ENCODE measurements at places on chromosomes 6 and 20.

- no peak for DNase-seq
Observed at GRCh38 chr6:144063246-144063743, 32.1 kb downstream of the SF3B5 start.

DNA sequence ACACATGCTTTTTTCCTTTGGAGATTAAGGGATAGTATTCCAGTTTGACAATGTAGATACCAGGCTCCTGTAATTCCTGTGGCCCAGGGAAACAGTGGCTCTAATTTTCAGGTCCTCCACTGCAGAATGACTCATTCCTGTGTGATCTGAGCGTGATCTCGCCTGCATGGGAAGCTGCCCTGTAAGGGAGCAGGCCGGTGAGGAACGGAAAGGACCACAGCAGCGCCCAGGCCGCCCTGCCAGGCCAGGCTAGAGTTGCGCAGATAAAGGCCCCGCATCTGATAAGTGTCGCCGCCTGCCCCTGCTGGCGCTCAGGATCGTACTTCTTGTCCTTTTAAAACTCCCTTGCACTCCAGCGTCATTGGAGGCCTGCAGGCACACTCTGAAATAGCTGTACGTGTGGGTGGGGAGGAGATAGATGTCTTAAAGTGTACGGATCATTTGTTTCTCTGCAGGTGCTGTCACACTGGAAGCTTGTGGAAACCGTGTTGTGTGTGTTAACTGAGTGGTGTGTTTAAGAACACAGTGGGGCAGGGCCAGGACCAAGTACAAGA is 60.7 kb downstream of the SYNJ2 start:
- peak; percentile 79 for DNase-seq

GRCh38 chr20:5784735-5785134 is 34.5 kb downstream of the SHLD1 start:
- no peak for DNase-seq

GRCh38 chr6:157025437-157025836 is 248.3 kb downstream of the ARID1B start:
- DNase-seq, result no peak

- DNase-seq, result no peak
Observed at GRCh38 chr20:4666001-4666479, 55.7 kb upstream of the PRND start.

GRCh38 chr20:38810926-38811630 is 5.6 kb downstream of the PPP1R16B start:
- no peak for DNase-seq

DNA sequence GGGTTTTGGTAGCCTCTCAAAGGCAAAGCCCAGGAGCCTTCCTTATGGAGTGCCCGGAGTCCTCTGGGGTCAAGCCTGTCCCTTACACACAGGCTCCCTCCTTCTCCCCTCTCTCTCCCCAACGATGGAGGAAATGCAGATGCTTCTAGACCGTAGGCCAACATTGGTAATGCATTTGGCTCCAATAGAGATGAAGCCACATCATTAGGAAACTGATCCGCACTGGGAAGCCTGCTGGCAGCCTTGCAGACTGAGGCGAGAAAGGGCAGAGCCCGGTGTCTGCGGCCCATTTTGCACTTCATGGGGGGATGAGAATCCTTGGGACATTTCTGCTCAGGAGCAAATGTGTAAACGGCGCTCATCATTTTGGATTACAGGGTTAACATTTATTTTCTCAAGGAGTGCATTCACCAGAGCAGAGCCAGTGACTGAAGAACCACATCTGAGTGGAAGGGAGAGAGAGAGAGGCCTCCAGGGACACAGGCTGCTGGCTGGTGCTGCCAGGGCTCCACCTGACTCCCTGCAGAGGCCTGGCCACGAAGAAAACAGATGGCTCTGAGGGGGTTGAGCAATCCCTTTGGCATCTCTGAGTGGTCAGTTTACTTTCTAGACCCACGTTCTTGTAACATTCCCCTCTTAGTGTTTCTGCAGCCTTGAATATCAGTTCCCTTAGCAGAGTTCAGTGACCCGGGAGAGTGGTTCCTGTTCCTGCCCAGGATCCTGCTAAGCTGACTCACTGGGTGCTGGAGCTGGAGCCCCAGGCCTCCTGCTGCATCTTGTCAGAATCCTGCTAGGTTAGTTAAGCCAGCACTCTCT is 4.4 kb upstream of the CST3 start:
- peak; percentile 97 for DNase-seq

GRCh38 chr6:38034274-38034914 is 214.9 kb downstream of the ZFAND3 start:
- DNase-seq, result no peak

DNA sequence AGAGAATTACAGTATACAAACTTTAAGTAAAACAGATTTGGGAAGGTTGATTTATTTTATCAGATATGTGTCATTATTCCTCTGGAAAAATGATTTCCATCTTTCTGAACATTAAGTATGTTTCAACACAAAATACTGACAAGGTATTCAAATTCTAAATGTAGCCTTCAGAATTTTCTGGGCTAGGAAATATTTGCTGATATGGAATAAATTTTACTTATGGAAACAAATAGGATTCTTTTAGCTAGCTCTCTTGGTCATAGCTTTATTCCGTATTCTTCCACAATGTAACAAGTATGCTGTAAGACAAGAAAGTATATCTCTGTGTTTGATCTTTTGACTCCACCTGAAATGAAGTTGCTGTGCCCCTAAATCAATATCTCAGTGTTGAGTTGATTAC is 1125.2 kb upstream of the CITED2 start:
- no peak for DNase-seq

DNA sequence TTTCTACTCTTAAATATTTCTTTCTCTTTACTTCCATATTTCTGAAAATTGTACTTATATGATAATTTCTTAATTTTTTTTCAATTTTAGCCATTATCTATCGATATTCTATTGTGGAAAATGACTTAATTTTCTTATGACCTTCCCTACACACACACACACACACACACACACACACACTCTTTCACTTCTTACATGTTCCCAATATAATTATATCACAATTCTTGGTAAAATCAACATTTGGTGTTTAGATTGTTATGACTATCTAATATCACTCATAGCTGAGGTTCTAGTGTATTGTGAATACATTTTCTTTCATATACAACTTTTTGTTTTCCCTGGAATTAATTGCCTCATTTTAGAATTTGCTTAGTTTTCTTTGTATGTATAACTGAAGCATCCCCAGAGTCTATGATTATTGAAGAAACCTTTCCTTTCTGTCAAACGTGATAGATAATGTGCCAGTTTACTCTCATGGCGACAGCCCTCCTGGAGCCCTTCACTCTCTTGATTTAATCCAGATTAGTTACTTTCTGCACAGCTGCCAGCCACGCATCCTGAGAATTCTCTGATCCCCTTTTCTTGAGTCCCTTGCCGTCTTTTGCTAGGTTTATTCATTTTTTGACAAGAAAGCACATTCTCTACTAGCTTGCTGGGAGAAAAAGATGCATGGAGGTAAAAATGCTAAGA is 63.4 kb downstream of the RNF182 start:
- no peak for DNase-seq

DNA sequence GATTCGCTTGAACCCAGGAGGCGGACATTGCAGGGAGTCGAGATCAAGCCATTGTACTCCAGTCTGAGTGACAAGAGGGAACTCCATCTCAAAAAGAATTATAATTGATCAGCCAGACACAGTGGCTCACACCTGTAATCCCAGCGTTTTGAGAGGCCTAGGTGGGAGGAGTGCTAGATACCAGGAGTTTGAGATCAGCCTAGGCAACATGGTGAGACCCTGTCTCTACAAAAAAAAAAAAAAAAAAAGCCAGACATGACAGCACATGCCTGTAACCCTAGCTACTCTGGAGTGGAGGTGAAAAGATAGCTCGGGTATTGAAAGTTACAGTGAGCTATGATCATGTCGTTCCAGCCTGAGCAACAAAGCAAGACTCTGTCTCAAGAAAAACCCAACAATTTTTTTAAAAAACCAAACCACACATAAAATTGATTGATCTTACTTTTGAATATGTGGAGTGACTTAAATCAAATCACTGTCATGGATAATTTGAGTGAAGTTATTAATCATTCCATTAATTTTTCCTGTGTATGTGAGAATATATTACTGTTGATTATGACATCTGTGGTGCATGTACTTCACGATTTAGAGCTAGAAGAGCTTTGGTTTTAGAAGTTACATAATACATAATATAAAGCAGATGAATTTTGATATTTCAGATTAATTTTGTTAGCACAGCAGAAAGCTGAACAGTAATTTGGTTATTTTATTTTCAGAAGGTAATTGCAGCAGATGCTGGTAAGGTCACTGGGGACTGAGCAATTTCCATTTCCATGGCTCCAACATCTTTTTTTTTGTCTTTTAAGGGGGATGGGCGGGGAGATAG is 34.4 kb downstream of the NCOA7 start:
- no peak for DNase-seq

DNA sequence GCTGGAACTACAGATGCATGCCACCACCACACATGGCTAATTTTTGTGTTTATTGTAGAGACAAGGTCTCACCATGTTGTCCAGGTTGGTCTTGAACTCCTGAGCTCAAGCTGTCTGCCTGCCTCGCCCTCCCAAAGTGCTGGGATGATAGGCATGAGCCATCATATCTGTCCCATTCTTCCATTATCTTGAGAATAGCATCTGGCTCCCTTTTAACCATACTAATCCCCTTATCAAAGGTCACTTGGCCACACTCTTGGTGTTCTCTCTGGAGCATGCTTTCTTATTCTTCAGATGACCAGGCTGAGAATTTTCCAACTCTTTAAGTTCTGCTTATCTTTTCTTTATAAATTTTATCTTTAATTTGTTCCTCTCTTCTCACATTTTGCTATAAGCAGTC is 15.9 kb upstream of the TRERF1 start:
- DNase-seq, result no peak

DNA sequence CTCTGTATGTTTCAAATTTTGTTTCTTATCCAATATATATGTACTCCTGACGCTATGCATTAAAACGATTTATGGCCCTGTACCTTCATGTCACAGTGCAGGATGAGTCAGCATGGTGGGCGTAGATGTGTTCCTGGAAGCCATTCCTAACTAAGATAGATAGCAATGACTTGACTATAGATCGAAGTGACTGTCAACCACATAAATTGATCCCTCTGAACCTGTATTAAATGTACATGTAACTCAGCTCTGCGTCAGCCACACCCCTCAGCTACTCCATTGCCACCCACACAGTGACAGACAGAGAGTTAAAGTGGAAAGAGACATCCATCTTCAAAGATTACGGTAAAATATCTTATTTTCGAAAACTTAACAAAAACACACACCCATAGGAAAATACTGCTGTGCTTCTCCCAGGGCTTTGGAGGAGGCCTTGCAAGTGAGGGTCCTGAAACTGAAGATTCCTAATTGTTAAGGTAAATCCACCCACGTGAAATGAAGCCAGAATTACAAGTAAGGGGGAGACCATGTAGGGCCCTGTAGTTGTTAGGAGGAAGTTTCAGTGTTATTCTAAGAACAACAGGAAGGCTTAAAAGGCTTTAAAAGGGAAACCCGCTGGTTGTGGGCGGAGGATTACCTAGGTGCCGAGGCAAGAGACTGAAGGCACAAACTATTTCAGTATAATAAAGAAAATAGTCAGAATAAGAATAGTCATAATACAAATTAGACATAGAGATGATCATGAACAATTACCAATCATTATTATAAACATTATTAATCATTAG is 10.3 kb upstream of the RAD21L1 start:
- no peak for DNase-seq
